Smooth muscle cell of the brain vasculature (primary cell): ENCODE measurements at places on chromosomes 7 and 10.
A peak's percentile ranks its signal among the peaks of the same experiment; 100 is the strongest.

DNA sequence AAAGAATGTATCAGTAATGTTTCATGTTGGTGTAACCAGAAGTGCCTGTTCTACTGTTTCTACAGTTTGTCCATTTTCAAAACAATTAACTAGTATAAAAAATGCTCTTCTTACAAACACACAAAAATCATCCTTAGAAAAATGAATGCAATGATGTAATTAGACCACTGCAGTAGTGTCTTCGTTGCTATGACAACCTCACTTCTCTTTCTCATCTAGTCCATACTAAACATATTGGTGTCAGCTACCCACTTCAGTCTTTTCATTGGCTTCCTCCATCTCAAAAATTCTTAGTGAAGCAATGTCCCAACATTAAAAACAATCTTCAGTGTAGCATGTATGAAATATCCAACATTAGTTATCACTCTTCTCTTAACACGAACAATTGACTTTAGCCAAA is 1265.8 kb downstream of the REEP3 start:
- DNase-seq = no peak

DNA sequence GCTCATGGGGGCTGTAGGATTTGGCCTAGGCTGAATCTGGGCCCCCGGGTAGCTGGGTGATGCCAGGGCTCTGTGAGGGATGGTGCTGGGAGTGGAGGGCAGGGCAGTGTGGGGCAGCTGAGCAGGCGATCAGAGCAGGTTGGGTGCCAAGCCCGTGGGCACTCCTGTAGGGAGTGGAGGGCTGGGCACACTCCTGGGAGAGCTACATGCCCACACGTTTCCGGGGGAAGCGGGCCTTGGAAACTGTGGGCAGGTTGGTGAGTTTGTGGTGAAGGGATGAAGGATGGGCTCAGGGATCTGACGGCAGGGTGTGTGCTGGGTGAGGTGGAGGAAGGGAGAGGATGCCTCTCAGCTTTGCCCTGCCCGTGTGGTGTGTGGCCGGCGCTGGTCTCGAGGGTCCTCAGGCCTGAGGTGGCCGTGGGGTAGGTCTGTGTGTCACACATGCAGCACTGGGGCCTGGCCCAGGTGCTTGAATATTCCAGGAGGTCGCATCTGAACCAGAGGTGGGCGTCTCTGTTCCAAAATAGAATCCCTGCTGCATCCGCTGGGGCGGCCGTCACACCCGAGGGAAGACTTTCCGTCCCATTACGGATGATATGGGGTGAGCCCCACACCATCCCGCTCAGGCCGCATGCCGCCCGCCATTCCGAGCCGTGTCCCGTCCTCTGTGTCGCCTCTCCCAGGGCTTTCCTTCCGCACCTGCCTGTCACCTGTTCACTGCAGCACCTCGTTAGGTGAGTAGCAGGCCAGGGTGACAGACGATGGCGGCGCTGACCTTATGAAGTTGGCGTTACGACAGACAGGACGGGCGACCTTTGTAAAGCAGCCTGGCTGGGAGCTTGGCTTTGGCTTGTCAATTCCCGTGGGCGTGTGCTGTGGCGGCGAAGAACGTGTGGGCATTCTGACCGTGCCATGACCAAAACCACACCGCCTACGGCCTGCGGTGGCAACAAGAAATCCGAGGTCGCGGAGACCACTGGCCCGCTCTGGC is 143.6 kb downstream of the ACTR3B start:
- no peak for DNase-seq

DNA sequence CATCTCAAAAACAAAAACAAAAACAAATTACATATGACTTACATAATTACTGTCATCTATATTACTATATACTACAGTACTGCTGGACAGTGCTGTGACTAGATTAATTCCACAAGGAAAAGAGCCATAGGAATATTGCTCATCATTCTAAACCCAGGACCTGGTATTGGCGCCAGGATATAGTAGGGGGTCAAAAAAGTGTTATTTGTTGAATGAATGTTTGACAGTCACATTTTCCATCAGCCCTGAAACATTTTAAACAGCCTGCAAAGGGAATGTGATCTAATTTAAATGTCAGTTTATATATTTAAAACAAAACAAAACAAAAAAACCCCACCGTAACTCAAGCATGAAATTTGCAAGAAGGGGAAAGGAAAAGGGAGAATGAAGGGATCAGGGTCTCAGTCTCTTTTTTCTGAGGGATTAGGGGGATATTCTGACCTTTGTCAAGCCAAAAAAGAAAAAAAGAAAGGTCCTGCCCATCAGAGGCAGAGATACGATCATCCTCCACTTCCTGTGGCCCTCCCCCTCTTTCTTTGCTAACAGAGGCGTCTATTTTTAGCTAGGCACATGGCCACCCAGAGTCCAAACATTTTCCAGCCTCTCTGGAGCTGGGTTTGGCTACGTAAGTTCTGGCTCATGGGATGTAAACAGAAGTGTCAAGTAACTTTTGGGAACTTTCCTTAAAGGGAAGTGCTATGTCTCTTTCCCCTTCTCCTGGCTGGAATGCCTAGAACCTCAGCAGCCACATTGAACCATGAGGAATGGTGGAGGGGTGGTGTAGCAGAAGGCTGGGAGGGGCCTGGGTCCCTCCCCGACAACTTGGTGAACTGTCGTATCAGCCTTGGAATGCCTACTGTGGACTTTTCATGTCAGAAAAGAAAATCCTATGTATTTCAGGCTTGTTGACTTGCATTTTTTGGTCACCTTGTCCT is 44.6 kb upstream of the DLG5 start:
- peak; percentile 59 for DNase-seq

DNA sequence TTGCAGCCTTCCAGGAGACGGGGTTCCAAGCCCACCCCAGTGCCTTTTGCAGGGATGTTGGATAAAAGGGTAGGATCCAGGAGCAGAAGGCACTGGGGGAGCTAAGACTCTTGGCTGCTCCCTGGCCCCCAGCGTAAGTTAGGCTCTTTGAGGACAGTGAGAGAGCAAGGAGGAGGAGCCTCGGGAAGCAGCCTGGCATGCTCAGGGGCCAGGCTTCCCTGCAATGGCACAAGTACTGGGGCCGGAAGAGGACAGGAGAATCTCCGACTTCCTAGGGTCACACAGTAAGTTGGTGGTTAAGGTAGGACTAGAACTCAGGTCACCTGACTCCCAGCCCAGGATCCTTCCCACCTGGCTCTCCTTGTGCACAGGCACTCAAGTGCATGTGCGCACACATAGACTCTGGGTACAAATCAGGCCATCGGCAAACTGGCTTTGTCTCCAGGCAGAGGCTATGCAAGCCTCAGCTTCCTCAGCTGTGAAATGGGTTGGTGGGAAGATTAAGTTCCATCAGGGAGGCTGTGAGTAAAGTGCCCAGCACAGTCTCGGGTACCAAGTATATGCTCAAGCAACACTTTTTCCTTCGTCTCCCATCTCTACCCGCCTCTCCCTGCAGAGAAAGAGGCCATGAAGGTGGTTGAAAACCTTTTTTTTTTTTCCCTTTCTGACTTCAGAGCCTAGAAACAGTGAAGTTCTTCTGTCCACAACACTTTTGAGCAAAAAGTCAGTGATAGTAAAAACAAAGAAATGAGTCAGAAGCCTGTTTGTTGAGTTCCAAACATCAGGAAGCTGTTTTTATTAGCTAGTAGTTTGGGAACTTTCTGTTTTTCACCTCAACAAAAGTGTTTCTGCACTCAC is 79.1 kb downstream of the NEURL1 start:
- DNase-seq = no peak

DNA sequence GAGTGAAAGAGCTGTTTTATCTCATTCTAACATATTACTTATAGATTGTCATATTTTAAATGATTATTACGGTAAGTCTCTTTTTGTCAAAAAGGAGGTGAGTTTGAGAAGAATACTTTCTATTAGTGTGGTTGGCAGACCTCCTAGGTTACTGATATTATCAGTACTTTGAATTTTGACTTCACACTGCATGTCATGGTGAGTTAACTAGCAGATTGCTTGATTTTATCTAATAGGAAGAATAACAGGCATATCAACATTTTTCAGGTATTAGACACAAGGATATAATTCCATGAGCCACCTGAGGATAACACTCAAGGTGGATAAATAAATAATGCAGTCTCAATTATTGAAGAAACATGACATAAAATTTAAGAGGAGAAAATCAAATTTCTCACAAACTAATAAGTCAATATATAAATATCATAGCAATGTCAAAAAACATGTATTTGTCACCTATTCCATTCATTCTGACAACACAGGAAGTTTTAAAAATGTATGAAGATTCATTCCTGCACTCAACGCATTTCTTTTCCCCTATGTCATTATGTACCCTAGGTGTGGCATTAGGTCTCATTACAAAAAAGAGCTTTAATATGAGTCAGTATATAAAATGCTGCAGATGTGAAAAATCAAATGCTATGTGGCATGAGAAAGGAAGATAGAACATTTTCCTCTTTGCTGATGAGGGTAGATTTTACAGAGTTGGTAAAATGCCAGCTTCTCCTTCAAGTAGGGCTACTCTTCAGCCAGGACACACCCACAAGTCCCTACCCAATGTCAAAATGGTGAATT is 1621.6 kb downstream of the REEP3 start:
- DNase-seq = no peak

GRCh38 chr10:6309816-6310215 is 107.1 kb downstream of the PFKFB3 start:
- DNase-seq = no peak

DNA sequence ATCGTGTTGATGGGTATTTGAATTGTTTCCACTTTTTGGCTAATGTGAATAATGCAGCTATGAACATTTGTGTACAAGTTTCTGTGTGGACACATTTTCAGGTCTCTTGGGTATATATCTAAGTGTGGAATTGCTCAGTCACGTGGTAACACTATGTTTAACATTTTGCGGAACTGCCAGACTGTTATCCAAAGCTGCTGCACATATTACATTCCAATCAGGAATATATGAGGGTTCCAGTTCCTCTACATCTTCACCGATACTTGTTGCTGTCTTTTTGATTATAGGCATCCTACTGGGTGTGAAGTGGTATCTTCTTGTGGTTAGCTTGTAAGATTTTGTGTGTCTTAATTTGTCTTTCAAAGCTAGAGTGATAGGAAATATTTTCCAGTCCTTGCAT is 6.8 kb downstream of the PTPN12 start:
- DNase-seq = no peak

- DNase-seq = no peak
These were observed 56.5 kb upstream of the KDM7A start for GRCh38 chr7:140232957-140233917.

DNA sequence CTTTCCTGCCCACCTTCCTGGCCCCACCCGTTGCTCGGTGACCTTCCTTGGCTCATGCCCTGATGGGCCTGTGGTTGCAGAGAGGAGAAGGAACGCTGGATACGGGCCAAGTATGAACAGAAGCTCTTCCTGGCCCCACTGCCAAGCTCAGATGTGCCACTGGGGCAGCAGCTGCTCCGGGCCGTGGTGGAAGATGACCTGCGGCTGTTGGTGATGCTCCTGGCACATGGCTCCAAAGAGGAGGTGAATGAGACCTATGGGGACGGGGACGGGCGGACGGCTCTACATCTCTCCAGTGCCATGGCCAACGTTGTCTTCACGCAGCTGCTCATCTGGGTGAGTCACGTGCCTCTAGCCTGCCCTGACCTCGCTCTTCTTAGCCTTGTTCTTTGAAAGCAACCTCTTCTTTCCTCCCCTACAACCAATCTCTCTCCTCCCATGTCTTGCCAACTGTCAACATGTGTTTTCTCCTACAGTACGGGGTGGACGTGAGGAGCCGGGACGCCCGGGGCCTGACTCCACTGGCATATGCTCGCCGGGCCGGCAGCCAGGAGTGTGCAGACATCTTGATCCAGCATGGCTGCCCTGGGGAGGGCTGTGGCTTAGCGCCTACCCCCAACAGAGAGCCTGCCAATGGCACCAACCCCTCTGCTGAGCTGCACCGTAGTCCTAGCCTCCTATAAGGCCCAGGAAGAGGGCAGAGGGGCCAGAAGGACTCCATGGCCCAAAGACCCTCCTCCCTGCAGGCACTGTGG is 24.1 kb downstream of the GBX1 start:
- DNase-seq = no peak

DNA sequence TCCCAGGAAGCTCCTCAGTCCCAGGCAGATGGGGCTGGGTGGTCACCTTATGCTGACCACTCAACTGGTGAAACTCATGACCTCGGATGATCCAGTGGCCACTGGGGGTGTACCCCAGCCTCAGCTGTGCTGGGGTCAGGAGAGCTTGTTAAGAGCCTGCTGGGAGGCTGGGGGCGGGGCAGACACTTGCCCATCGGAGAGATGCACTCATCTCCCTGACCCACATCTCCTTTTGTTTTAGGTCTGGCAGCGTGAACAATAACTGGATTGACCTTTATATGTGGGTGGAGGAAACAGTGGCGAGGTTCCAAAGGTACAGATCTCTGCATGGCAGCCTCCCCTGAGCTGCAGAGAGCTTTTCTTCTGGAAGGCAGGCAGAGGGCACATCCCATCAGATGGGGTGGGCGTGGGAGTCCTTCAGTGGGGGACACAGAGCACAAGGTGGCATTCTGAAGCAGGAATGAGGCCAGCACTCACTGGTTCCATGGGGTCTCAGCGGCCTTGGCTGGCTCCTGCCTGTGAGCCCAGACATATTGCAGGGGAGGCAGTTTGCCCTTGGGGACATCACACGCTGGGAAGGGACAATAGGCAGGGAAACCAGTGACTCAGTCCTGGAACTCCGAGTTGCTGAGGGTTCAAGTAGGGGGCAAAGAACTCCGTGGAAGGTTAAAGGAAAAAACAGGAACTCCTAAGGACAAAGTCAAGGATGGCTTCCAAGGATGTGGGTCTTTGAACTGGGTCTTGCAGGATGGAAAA is 5.2 kb downstream of the ANTXRL start:
- DNase-seq = no peak

DNA sequence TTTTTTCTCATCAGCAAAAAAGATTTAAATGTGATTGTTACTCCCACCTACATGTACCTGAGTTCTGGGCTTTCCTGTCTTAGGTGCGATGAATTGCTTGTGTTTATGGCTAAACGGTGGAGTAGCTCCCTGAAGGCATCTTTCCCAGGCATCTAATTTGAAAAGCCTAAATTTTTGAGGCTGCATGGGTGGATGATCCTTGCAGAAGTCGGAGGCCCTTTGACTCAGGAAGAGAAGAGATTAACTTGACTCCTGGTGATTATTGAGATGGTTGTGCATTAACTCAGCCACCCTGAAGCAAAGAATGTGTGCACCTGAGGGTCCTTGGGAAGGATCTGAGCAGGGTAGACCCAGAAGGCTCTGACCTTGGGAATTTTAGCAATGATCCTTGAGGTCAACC is 155.6 kb upstream of the SEMA3C start:
- DNase-seq = no peak

DNA sequence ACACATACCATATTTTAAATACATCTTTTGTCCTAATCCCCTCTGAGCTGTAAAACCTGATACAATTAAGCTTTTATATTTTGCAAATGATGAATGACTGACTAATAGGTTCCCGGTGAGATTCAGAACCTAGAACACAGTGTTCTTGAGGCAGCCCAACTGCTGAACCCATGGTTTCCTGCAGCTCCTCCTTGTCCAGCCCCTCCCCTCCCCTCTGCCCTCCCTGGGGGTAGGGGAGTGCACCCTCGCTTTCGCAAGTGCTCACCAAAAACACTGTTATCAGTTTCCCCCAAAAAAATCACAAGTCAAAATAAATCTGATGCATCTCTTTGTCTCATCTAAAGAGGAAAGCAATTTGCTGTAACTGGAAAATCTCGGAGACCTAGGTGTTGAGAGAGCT is 602.8 kb downstream of the KCNMA1 start:
- DNase-seq = no peak

GRCh38 chr7:13197501-13197900 is 510.1 kb downstream of the ARL4A start:
- DNase-seq = no peak
